NCI-H460 (cell line): ENCODE measurements at places on chromosomes 3 and 15.
A peak's percentile ranks its signal among the peaks of the same experiment; 100 is the strongest.

DNA sequence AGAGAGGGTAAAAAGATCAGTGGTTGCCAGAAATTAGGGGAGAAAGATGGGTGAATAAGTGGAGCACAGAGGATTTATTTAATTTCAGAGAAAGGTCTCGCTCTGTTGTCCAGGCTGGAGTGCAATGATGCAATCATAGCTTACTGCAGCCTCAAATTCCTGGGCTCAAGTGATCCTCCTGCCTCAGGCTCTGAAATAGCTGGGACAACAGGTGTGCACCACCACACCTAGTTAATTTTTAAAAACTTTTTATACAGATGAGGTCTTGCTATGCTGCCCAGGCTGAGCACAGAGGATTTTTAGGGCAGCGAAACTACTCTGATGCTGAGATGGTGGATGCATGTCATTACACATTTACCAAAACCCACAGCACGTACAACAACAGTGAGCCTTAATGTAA lies 20.9 kb upstream of the TLE3 start:
- DNase-seq: no peak

DNA sequence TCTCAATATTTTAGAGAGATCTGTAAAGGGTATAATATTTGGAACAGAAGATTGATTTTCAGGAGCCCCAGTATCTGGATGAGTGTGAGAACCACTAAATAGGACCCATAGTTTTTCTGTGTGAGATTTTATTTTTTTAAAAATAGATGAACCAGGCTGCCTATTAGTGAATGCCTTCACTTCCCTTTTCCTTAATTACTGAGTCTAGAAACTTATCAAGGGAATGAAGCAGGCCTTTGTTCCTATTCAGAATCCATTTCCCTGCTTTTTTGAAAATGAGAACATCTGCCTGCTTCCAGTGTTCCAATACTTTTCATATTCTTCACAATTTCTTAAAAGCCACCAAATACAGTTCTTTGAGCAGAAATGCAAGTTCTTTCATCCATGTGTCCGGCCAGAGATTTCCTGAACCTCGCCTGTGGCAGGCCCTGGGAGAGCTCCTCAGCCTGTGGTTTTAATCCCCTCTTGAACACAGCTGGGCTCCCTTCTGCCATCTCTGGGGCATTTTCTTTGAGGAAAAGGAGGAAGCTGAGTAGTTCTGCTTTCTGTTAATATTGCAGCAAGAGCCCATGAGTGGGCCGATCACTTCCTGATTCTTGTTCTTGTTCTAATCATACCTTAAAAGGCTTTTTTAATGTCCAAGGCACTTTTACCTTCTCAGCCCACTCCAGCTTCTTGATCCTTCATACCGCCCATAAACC lies 4.7 kb downstream of the EHD4 start:
- no peak for DNase-seq

GRCh38 chr3:151443583-151443982 lies 17.3 kb downstream of the IGSF10 start:
- DNase-seq: no peak

DNA sequence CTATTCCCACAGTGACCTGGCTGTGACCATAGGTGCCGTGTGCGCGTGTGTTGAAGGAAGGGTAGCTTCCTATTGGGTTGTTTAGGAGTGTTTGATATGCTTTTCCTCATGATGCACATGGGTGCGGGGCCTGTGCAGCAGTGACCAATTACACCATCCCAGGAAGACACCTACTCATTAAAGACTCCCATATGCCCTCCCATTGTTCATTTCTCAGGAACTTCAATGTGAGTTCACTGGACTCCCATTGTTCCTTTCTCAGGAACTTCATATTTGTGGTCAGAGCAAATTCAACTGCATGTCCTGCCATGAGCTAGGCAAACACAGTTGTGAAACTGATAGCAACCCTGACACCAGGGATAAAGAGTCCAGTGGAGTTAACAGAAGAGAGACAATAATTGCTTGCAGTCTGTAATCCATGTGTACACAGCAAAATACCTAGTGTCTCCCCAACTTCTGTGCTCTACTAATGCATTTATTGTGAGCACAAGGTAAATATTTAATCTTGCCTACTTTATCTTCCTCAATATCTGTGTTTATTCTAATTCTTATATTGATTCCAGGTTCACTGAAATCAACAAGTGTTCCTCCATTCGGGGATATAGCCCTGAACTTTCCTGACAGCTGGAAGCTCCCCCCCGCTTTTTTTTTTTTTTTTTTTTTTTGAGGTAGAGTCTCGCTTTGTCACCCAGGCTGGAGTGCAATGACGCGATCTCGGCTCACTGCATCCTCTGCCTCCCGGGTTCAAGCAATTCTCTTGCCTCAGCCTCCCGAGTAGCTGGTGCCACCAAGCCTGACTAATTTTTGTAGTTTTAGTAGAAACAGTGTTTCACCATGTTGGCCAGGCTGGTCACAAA lies 57.5 kb upstream of the GCNT3 start:
- DNase-seq: no peak

DNA sequence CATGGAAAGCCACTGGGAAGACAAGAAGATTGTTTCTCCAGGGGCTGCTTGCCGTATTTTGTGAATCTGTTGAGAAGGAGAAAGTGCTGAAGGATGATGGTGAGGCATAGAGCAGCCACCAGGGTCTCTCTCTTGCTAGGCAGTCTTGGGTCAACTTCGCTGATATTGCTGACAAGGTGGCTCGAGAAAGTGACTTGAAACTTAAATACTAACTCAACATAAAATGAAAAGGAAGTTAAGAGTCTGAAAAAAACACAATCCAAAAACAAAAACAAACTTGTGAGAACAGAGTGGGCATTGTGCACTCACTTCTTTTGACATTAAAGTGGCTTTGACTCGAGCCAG lies 90.1 kb downstream of the CHST2 start:
- DNase-seq: no peak

GRCh38 chr15:58087871-58088270 lies 22.4 kb upstream of the ALDH1A2 start:
- no peak for DNase-seq

DNA sequence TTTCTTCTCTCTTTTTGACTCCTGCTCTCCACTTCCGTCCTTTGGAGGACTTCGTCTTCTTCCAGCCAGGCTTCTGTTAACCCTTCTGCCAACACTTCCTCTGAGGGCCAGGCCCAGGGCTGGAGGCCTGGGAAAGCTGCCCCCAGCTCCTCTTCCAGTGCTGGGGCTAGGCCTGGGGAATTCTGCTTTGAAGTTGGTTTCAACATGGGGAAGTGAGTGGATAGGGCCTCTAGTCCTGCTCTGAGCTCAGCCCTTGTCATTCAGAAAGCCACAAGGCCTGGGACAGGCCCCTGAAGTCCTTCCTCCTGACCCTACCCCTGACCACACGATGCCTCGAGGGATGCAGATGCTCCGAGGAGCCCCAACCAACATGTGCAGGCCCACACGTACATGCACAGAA lies 53.9 kb upstream of the HERC1 start:
- DNase-seq: no peak

DNA sequence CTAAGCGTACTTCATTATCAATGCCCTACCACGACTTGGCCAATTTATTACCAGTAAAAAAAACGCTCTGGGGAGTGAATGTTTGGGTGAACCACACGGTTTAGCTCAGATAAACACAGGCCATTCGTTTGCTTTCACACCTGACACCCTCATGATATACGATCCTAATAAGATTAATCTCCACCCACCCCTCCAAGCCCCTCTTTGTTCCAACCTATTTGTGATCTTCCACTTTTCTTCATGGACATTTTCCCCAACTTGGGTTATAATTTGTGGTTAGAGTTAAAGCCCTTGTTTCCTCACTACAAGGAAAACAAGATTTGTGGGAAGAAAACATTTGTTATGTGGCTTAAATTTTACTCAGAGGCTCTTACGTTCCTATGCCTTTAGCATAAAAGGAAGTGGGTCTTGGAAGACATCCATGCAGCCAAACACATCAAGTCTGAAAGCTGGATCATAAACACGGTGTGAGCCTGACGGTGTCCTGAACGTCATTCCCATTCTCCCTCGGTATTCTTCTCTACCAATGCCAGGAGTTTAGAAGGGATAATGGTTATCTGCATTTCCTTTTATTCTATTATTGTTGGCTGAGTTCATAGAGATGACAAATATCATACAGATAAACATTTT lies 518.9 kb downstream of the NR2F2 start:
- no peak for DNase-seq

- DNase-seq: no peak
Measured at GRCh38 chr3:156434921-156435320, 120.0 kb downstream of the SSR3 start.

DNA sequence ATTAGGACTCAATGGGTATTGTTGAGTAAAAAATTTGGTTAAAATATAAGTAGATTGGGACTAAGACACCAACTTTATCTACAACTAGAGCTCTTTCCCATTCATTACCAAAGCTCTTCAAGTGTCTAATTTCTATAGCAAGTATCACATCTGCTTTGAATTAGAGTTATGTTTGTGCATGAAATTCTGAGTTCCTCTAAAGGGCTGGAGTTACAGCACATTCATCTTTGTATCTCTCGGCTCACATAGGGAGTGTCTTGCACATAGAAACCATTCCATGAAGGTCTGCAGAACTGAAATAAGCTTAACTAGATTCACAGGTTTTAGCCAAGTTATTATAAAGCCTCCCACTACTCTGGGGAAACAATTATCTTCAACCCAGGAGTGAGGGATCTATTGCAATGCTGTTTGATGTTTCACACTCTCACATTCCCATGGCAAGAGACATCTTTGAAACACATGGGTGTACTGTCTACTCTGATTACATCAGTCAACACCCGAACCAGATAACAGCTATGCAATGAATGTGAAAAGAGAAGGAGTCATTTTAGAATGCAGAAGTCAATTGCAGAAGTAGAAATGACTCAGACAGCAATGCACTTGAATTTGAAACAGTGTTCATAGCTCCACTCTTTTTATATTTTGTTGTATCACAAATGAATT lies 93.1 kb upstream of the KBTBD8 start:
- DNase-seq: no peak

GRCh38 chr15:37055481-37055880 lies 44.9 kb downstream of the MEIS2 start:
- DNase-seq: no peak

- no peak for DNase-seq
Measured at GRCh38 chr3:7650466-7650865, 789.6 kb downstream of the GRM7 start.

GRCh38 chr3:157166561-157166960 lies 6.6 kb upstream of the CCNL1 start:
- DNase-seq: no peak

DNA sequence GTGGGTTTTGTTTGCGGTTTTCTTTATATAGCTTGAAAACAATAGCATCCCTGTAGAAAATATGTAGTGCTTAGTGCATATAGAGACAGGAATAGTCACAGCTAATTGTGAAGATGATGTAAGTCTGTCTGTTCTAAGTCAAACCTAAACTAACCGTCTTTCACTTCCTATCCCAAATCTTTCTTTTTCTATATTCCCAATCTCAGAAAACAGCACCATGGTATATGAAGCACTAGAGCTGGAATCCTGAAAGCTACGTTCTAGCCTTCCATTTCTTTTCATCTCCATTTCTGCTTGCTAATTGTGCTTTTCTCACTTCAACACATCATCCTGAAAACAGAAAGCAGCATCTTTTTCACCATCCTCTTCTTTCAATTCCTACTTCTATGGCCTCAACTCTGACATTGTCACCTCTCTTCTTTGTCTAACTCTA lies 1235.5 kb downstream of the ROBO2 start:
- DNase-seq: no peak

DNA sequence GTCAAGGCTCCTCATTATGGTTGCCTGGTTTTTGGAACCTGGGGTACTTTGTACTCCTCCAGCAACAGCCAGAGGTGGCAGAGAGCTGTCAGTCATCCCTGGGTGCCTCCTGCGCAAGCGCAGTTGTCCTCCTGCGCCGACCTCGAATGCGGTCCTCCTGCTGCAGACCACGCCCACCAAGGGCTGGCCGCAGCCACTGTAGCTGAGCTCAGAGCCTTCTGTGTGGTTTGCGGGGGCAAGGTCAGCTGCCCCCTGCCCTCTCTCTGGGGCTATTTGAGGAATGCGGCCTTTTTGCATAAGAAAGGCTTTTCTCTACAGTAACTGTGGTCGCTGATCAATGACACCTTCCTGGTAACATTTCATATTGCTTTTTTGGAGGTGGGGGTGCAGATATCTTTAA lies 131.3 kb upstream of the SNRPN start:
- no peak for DNase-seq

DNA sequence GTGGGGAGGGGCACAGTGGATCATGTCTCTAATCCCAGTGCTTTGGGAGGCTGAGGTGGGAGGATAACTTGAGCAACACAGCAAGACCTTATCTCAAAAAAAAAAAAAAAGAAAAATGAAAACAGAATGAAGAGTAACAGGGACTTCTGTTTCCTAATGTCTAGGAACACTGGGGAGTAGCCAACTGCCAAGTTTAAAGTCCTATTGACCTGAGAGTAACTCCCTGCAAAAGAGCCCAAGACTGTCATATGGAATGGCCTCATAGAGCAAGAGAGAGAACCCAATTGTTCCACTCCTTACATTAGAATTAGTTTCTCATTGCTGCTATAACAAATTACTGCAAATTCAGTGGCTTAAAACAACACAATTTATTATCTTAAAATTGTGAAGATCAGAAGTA lies 881.4 kb upstream of the ROBO1 start:
- no peak for DNase-seq

GRCh38 chr3:104245261-104245660 lies 1121.4 kb upstream of the ALCAM start:
- no peak for DNase-seq

DNA sequence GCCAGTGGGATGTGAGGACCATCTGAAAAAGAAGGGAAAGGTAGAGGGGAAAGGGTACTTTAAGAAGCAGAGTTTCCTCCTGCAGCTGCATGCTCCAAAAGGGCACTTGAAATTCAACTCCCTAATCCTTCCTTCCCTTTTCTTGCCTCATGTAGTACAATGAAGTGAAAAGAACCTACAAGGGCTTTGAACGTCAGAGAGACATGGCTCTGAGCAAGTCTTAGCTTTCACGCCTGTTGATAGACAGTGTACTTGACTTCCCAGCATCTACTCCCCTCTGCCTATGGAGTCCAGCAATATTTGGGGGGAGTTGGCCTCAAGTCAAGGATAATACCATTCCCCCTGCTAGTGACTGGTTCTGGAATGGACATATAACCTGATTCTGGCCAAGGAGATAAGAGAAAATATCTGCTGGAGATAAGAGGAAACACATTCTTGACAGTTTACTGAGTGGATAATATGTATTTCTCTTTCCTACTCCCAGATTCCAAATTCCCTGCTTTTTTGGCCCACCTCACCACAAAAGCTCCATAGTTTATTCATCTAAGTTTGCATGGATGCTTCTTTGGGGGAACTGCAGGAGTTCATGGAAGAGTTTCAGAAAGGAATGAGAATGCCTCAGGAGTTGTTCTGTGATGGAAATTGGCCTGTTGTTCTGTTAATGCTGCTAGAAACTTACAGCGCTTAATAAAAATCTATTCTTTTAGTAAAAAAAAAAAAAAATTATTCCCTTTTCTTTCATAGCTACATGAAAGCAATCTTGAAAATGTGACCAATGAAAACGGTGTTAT lies 193.0 kb upstream of the TPM1 start:
- no peak for DNase-seq

GRCh38 chr15:44145495-44145894 lies 49.6 kb downstream of the FRMD5 start:
- no peak for DNase-seq

- DNase-seq: no peak
Measured at GRCh38 chr15:39434751-39435238, 146.1 kb upstream of the THBS1 start.

- peak; percentile 78 for DNase-seq
Measured at GRCh38 chr3:50227390-50228183, 8.4 kb upstream of the GNAI2 start.

- no peak for DNase-seq
Measured at GRCh38 chr3:25895443-25895842, 105.6 kb downstream of the OXSM start.

- DNase-seq: no peak
Measured at GRCh38 chr3:13277196-13277813, 142.8 kb downstream of the NUP210 start.

- no peak for DNase-seq
Measured at GRCh38 chr15:81859737-81860516, 185.9 kb downstream of the MEX3B start.
